ENCODE measurements at places on chromosomes 1 and 21.

GRCh38 chr1:18939398-18940302 is 16.8 kb downstream of the IFFO2 start:
- DNase-seq, result no peak

DNA sequence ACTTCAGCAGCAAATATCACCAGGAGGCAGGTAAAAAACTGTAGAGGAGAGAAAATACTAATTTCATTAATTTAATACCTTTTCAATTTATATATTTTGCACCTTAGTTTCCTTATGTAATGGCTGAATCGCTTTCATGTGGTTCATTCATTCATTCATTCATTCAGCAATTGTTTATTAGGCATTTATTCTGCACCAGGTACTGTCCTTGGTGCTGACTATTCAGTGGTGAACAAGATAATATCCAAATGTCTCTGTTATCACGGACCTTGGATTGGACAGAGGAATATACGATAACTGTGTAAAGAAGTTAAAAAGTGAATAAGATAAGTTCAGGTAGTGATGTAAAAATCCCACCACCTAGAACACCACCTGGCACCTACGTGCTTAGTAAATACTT is 28.8 kb downstream of the TSPAN2 start:
- no peak for DNase-seq

DNA sequence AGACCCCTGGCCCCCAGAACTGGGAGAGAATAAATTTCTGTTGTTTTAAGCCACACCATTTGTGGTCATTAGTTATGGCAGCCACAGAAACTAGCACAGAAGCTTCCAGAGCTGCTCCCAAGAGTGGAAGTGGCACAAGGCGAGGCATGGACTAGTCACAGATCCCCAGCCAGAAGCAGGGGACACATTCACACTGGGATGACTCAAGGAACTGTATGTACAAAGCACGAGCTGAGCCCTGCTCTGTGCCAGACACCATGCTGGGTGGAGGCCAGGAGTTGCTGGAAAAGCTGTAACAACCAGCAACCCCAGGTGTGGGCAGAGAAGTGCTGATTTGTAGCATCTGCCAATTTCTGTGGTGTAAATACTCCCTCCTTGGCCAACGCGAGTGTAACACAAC is 55.6 kb downstream of the TCP10L start:
- no peak for DNase-seq

DNA sequence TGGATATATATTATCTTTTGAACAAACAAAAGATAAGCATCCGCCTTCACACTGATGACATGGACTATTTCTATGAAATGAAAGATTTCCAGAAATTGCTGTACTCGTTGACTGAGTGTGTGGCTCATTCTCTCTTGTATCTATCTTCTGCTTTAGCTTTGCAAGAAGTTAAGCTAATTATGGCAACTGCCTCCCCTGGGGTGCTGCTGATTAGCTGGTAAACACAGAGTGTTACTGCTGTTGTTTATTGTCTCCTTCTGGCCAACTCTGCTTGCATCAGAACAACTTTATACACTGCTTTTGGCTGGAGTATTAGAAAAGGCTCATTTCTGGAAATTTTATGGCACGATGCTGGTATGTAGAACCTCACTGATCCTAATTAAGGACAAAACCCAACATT is 95.6 kb upstream of the SNX7 start:
- no peak for DNase-seq

- DNase-seq, result peak; percentile 38
Observed at GRCh38 chr1:99749504-99750347, 16.7 kb downstream of the FRRS1 start.

- no peak for DNase-seq
Observed at GRCh38 chr1:114180742-114181141, 27.1 kb upstream of the SYT6 start.

GRCh38 chr1:65772607-65773006 is 20.1 kb upstream of the PDE4B start:
- DNase-seq, result peak; percentile 24

- DNase-seq, result no peak
Observed at GRCh38 chr1:112263453-112263852, 132.6 kb upstream of the CTTNBP2NL start.

- DNase-seq, result no peak
Observed at GRCh38 chr1:51712590-51712989, 95.7 kb downstream of the OSBPL9 start.

DNA sequence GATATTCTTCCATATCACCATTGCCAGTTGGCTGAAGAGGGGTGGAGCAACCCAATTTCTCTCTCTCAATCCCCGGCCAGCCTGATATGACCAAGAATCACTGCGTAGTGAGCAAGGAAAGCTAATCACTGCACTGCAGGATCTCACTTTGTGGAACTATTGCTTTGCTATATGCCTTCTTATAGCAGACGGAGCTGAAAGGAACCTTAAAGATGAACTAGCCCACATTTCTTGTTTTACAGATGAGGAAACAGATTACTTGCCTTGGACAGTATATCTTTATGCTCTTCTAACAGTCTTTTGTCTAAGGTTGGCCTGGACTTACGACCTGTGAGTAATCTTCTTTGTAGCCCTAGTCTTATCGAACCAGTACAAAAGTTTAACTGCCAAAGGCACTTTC is 7.6 kb downstream of the APOBEC4 start:
- no peak for DNase-seq

GRCh38 chr1:3049905-3050304 is 19.1 kb upstream of the PRDM16 start:
- no peak for DNase-seq

GRCh38 chr1:147185432-147185831 is 13.2 kb upstream of the PRKAB2 start:
- DNase-seq, result no peak

DNA sequence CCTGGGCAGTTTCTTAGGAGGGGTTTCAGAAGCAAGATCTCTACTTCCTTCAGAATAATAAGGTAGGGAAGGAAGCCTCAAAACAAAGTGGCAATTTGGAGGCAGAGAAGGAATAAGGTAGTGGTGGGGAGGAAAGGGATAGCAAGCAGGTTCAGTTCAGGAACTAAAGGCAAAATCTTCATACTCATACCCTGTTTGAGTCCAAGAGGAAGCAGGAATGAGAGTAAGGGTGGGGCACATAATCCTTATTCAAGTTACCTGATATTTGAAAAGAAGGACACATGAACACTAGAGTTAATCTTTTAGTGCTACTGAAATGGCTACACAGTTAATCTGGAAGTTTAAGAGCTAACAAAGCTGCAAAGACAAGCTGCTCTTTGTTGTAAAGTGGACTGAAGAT is 8.4 kb upstream of the RBM8A start:
- DNase-seq, result no peak

DNA sequence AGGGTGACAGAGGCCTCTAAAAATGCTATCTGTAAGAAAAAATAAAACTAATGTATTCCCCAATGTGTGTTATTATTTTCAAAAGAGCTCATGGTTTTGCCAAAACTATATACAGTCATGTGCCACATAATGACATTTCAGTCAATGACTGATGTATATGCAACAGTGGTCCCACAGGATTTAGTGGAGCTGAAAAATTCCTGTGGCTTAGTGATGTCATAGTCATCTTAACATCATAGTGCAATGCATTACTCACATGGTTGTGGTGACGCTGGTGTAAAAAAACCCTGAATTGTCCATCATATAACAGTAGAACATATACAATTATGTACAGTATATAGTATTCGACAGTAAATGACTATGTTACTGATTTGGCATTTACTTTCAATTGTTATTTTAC is 172.4 kb downstream of the CACNA1E start:
- no peak for DNase-seq

DNA sequence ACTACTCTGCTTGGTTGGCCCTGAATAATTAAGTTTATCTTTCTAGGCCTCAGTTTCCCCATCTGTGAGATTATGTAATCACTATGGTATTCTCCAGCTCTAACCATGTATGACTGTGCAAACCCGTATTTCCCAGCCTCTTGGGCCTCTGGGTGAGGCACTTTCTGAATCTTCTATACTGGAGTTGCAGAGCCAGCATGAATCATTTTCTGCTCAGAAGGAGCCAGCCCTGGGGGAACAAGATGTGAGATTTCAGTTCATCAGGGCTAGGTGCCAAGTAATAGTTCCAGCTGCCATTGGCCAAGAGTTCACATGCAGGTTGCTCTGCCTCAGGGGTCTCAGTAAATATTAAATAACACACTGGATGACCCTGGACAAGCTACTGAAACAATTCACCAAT is 47.7 kb upstream of the USP24 start:
- DNase-seq, result no peak

DNA sequence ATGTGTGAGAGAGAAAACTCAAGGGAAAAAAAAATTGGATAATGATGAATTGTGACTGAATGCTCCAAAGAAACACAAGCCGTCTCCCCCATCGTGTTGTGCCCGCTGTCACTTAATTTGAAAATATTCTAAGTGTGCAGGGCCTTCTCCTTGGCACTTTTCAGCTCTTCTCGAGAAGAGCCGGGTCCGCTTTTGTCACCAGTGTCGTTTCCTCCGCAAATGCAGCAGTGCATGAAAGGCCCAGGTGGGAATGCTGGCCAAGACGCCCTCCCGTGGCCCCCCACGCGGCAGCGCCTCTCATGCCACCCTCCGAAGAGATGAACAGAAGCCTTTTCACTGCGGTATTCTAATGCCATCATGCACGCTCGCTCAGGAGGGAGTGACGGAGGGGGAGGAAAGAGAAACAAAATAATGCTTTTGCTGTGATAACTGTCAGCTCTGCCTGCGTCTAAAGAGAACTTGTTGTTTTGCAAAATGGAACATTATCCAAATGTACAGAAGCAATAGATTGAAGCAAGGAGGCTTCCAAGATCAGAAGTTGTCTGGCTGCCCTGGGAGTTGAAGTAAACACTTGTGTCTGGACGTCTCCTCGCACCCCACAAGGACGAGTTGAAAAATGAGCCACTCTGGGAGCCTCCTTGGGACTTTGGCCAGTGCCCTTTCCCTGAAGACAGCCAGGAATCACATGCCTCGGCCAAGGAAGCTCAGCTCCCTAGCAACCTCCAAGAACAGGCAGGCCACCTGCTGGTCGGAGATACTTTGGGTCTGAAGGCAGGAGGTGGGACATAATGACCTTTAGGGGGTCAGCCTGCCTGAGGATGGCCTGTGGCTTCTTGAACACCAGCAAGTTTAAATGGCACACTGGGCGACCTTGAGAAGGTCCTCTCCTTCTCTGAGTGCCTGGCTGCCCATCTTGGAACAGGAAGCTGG is 166.1 kb upstream of the ZC3H12A start:
- no peak for DNase-seq

DNA sequence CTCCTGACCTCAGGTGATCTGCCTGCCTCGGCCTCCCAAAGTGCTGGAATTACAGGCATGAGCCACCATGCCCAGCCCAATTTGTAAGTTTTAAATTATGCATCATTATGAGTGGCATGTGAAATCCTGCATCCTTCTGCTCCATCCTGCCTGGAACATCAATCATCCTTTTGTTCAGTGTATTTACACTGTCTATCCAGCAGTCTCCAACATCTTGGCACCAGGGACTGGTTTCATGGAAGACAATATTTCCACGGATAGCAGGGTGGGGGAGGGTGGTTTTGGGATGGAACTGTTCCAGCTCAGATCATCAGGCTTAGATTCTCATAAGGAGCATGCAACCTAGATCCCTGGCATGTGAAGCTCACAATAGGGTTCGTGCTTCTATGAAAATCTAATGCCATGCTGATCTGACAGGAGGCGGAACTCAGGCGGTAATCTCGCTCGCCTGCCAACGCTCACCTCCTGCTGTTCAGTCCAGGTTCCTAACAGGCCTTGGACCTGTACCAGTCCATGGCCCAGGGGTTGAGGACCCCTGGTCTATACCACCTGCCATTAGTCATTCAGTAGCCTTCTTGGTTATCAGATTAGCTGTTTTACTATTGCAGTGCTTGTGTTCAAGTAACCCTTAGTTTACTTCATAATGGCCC is 22.2 kb upstream of the TCEA3 start:
- DNase-seq, result no peak
